ENCODE measurements at places on chromosomes 1 and 21. TPM values are rescaled to one million over a fixed set of nuclear protein-coding genes. Genes with fewer than 3 reads are reported as not detected.

- no peak for DNase-seq
Measured at GRCh38 chr1:11237356-11237755, 25.0 kb downstream of the MTOR start.

Gene NVL
- 27.6 TPM for total RNA-seq

Gene GCSAML
- not detected for total RNA-seq

Gene FCGR3A
- not detected for total RNA-seq

Gene KIF26B
- total RNA-seq: 20.9 TPM

Gene S100A14
- total RNA-seq: 0.18 TPM

DNA sequence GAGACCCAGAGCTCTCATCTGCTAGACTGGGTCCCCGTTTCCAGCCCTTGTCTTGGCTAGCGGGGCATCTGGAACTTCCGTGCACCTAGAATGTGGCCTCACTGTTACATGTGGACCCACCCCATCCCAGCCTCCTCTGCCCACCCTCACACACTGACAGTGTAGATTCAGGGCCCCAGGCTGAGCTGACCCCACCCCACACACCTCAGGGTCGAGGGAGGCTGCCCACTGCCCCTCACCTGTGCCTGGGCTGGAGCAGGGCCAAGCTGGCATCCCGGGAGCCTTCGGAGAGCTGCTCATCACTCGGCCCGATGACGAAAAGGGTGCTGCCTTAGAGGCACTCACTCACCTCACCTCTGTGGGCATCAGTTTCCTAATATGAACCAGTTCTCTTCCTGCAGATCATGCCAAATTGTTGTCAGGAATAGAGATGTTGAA lies 11.1 kb downstream of the ACOT11 start:
- no peak for DNase-seq

- no peak for DNase-seq
Measured at GRCh38 chr1:162197041-162197531, 127.6 kb downstream of the NOS1AP start.

DNA sequence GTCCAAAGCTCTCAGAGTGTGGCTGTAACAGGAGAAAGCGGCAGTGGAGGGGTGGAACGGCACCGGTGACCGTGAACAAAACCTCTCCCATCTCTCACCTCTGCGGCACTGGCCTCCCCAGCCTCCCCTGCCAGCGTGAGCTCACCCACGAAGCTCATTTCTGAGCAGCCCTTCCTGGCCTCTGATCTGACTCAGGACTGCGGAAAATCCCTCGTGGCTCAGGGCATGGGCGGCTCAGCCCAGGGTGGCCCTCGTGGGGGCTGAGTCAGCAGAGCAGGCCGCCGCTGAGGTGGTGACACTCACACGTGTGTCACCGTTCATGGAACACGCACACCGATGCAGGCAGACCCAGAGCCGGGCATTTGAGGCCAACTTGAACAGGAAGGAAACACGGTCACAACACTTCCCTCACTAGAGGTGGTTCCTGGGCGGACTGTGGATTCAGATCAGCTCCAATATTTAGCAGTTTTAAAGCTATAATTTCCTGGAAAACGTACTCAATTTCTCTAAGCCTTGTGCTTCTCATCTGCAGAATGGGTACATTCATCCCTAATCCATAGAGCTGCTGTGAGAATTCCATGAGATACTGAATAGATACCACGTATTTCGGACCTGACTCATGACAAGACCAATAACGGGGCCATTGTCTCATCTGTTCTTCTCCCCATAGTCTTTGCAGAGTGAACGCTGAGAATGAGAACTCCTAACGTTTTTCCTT lies 115.0 kb upstream of the TMPRSS2 start:
- no peak for DNase-seq
